ENCODE measurements at places on chromosomes 4 and X.

GRCh38 chrX:43448688-43449087 lies 207.4 kb upstream of the MAOA start:
- no peak for DNase-seq

DNA sequence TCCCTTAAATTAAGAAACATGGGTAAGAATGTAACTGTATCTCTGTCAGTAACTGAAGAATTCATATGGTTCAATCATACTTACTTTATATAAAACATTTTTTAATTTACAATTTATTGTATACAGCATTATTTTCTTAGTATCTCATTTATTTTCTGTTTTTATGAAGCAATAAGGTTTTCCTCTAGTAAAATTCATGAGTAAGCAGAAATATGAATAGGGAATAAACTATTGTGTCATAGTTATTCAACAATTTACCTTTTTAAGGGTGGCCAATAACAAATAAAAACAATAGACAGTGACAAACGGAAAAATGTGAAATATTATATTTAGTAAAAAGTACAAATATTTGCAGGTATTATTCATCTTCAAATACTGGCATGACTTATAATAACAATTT lies 624.4 kb downstream of the TECRL start:
- no peak for DNase-seq

DNA sequence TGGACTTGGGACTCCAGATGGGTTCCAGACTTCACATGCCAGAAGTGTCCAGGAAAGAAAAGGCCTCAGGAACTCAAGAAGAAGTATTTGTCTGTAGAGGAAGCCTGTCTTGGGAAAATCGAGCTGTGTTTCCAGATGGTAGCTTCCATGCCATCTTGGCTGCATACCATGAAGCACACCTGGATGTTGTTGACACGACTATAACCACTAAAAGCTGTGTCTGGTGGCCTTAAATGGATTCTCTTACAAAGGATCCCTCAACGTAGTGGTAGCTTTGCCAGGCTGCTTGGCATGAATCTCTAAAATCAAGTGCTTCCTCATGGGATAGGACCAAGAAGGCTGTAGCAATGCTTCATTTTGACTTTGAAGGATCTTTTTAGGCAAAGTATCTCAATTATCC lies 313.4 kb upstream of the BOD1L1 start:
- DNase-seq, result no peak

GRCh38 chr4:6699903-6700302 lies 6.2 kb downstream of the S100P start:
- DNase-seq, result no peak

- DNase-seq, result no peak
Observed at GRCh38 chrX:120795301-120795700, 80.4 kb downstream of the CT47B1 start.
